ENCODE measurements at places on chromosomes 2 and 18.

DNA sequence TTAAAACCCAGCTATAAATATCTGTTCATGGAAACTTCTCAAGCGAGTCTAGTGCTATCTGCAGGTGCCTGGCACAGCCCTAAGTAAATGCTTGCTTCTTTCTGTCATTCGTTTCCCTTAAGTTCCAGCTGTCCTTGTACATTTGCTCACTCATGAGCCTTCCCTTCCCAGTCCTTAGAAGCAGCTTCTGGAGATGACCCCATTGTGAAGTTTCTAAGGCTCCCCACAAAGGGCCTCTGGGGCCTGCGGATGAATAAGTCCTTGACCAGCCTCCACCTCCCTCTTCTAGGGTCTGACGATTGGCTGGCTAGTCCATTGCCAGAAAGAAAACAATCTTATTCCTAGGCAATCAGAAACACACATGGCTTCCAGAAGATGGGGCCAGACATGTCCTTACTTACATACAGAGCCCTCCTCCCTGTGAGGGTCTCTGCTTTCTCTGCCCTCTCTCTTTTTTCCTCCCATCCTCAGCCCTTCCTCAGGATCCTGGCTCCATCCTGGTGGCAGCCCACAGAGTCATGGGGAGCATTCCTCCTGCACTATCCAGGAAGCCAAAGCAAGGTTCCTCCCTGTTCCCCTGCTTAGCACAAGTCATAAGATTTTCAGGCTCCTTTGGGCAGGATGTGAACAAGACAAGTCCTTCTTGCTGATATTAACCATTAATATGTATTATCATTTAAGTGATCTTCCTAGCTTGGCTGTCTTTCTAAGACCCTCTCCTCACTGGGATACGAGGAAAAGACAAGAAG, 87.3 kb downstream of the TNFRSF11A start:
- DNase-seq: no peak

- no peak for DNase-seq
Measured at GRCh38 chr2:32423536-32423935, 66.7 kb downstream of the BIRC6 start.

DNA sequence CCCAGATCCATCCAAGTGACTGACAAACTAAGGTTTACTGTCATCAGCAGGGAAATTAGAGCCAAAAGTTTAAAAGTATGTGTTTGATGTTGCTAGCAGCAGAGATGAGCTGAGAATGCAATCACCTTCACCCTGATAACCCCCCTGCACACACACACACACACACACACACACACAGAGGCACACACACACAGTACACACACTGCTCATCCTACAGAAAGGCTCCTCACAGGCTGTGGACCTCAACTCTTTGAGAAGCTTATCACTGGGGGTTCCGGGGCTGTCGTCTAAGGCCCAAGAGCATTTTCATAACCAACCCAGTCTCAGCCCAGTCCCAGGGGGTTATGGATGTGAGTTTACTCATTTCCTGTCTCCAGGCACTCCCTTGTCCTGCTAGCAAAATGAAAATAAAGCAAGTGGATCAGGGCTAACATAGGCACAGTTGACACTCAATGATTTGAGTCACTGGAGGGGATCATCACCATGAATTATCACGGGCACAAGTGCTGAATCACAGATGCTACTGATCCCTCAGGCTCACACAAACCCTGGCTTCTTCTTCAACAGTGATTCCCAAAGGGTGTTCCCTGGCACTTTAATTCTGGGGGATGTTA, 76.6 kb downstream of the ALK start:
- DNase-seq: no peak

DNA sequence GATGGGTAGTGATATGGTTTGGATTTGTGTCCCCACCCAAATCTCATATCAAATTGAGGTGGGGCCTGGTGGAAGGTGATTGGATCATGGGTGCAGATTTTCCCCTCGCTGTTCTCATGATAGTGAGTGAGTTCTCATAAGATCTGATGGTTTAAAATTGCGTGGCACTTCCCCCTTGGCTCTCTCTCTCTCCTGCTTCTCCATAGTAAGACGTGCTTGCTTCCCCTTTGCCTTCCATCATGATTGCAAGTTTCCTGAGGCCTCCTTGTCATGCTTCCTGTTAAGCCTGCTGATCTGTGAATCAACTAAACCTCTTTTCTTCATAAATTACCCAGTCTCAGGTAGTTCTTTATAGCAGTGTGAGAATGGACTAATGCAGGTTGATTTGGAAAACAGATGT, 223.2 kb upstream of the APCDD1 start:
- no peak for DNase-seq

DNA sequence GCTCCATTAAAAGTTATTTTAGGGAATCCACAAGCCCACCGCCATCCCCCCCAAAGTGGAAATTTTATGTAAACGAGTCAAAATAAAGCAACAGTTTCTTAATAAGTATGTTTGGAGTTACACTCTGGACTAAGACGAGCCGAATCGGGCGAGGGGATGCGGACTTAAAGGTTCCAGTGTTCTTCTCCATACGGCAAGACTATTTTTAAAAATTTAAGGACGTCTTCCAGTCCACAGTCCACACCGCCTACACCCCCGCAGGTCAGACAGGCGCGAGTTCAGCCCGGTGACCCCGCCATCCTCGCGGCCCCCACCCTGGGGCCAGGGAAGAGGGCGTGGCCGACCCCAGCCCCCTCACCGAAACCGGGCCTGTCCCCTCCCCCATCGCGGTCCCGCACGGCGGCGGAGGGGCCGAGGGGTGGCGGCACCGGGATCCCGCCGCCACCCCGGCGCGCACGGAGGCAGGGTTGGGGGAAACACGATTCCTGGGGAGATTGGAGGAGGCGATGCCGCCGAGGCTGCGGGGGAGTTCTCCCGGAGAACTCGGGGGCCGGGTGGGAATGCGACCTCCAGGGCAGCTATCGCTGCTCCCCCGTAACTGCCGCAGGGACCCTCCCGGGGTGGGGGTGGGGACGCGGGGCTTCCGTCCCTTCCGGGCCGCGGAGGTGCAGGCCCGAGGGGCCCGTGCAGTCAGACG, 24.5 kb upstream of the SMAD7 start:
- no peak for DNase-seq

GRCh38 chr2:107393516-107393915, 433.2 kb upstream of the RGPD4 start:
- DNase-seq: no peak

DNA sequence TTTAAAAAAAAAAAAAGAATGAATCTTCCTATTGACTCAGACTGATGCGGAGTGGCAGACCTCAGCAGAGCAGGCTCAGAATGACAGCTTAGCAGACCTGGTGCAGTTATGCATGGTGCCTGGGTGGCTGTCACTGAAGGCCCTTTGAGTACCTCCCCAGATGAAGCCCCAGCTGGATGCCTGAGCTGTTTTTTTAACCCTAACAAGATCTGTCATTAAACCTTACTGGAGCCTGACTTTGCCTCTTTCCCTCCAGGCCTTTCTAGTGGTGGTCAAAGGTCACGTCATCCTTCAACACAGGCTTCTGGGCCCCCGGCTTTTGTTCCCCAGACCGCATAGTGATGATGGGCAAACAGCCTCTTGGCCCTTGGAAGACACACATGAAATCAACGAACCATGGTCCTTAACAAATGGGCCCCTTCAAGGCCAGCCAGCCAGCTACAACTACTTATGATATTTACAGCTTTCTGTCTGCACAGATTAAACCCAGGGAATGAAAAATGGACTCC, 138.3 kb upstream of the CYP1B1 start:
- no peak for DNase-seq

DNA sequence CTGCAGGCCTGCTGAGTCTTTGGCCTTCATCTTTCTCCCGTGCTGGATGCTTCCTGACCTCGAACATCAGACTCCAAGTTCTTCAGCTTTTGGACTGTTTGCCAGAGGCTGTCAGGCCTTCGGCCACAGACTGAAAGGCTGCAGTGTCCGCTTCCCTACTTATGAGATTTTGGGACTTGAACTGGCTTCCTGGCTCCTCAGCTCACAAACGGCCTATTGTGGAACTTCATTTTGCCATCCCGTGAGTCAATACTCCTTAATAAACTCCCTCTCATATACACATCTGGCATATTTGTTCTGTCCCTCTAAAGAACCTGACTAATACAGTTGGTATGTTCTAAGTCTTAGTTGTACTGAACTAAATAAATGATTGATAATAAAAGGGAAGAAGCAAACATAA, 702.8 kb upstream of the LINC00305 start:
- no peak for DNase-seq

GRCh38 chr2:148969659-148970061, 68.8 kb upstream of the LYPD6B start:
- no peak for DNase-seq

GRCh38 chr18:58605027-58606020, 23.6 kb downstream of the ALPK2 start:
- DNase-seq: no peak

- DNase-seq: no peak
Measured at GRCh38 chr2:129242269-129242668, 737.2 kb upstream of the RAB6C start.
